ENCODE measurements at places on chromosomes 13 and 19.

GRCh38 chr13:30676672-30677071, 58.7 kb upstream of the ALOX5AP start:
- DNase-seq, result no peak

- DNase-seq, result no peak
Observed at GRCh38 chr13:48827709-48828108, 148.0 kb upstream of the FNDC3A start.

GRCh38 chr13:51175639-51176038, 46.6 kb upstream of the FAM124A start:
- DNase-seq, result no peak

- no peak for DNase-seq
Observed at GRCh38 chr13:97448503-97449251, 14.7 kb downstream of the RAP2A start.

- no peak for DNase-seq
Observed at GRCh38 chr19:36527873-36528193, 238 bp downstream of the ZNF260 start.

- DNase-seq, result no peak
Observed at GRCh38 chr19:46555628-46556280, 45.4 kb upstream of the CALM3 start.

DNA sequence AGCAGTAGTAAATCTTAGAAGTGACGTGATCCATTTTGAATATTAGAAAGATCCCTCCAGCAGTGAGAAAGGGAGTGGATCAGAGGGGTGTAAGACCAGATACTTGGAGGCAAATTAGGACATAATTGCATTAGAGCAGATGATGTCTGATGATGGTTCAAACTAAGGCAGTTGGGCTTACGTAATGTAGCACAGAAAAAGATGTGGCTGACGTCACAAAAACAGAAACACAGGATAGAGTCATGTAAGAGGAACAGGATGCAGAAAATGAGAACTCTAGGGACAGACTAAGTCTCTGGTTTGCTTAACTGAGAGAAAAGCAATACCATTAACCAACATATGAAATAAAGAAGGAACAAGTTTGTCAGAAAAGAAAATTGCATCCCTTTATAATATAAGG, 392.5 kb upstream of the DACH1 start:
- DNase-seq, result no peak

GRCh38 chr19:718251-718951, 9.7 kb downstream of the PALM start:
- DNase-seq, result no peak

GRCh38 chr13:51278426-51279130, 56.4 kb downstream of the FAM124A start:
- no peak for DNase-seq

Measured in NCI-H187 (cell line).